ENCODE measurements at places on chromosomes 6 and 20.

GRCh38 chr20:16296931-16297330 lies 276.3 kb downstream of the KIF16B start:
- DNase-seq = no peak

DNA sequence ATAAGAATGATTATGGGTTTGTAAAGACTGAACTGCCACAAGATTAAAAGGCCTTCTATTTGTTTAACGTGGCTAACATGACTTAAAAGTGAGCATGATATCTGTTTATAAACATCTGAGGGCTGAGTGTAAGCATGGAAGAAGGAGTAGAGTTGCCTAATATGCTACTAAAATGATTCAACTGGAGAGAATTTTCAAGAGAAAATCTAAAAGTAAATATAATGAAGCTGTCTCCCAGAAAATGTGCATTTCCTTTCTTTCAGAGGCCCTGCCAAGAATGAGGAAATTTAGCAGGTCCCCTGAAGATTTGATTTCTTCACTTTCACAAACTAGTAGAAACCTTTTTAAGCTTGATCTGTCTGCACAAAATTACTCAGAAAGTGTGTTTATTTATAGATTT lies 4.2 kb upstream of the EYA4 start:
- DNase-seq = peak; percentile 61

GRCh38 chr6:10831609-10832008 lies 6.7 kb downstream of the MAK start:
- no peak for DNase-seq

DNA sequence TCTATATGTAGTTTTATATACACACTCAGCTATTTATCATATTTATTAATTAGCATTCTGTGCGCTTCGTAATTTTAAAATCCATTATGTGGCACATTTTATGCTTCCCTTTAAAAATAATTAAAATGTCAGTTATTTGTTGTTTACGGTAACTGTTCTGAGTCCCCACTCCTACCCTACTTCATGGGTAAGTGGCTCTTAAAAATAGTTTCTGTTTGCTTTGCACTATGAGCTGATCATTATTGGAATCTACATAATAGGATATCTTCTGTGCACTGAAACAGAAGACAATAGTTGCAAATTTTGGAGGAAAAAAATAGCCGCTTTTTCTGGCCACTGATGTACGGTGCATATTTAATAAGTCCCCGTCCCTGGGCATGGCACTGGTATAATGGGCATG lies 25.2 kb downstream of the LCA5 start:
- DNase-seq = no peak
